Sciatic nerve (tissue), 2 donors: ENCODE measurements at places on chromosomes 16 and 17.

DNA sequence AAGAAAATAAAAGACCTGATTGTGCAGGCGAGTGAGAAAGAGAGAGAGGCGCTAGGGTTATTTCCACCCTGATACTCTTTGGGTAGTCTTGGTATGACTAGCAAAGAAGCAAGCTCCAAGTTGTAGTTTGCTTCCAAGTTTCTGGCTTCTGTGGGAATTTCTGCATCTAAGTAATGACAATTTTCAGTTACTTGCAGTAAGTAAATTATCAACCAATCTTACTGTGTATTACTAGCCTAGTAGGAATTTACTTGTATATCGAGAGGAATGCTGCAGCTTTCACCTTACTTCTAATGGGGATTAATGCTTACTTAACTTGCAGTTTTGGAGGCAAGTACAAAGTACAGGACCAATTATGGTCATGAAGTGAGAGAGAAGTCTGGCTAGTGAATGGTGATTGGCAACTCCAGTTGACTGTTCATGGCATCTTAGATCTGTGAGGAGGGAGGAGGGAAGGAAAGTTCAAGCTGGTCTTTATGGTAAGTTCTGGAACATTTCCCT lies 31.9 kb downstream of the TENT4B start:
- no peak for DNase-seq

GRCh38 chr16:3413730-3414379 lies 12.8 kb downstream of the ZNF174 start:
- no peak for DNase-seq

DNA sequence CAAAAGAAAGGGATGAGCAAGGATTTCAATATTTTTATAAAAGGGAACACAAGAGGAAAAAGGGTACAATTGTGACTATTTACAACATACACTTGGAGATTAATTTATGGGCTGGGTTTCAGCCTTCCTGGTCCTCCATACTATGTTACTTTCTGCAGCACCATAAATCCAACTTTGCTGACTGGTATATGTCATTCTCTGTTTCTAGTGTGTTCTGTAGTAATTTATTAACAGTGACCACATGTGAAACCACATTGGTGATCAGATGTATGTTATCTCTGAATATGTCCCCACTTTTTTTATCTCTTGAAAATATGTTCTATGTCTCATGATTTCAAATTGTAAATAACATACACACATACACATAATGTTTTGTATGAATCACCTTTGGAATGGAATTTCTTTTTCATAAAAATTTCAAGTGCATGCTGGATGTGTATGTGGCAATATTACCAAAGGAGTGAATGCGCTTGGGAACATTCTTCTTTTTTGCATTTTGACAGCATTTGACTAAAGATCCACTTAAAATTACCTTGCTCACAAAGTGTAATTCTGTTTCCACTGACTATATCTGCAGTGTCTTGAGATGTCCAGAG lies 2.9 kb upstream of the LYRM9 start:
- no peak for DNase-seq

DNA sequence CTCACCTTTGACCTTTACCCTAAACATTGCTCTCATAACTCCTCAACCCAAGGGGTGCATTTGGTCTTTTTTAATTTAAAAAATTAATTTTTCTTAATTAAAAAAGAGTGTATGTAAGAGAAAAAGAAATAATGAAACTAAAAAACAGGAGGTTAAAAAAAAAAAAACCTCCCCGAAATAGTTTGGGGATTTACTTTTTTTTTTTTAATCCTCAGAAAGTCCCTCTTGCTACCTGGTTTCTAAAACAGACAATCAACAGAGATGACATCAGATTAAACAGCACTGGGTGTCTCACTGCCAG lies 301.3 kb downstream of the SOX9 start:
- DNase-seq: no peak

GRCh38 chr17:61862105-61862574 lies 1.2 kb downstream of the BRIP1 start:
- DNase-seq: no peak

- DNase-seq: no peak
Observed at GRCh38 chr17:69997332-69997731, 77.7 kb upstream of the KCNJ16 start.

DNA sequence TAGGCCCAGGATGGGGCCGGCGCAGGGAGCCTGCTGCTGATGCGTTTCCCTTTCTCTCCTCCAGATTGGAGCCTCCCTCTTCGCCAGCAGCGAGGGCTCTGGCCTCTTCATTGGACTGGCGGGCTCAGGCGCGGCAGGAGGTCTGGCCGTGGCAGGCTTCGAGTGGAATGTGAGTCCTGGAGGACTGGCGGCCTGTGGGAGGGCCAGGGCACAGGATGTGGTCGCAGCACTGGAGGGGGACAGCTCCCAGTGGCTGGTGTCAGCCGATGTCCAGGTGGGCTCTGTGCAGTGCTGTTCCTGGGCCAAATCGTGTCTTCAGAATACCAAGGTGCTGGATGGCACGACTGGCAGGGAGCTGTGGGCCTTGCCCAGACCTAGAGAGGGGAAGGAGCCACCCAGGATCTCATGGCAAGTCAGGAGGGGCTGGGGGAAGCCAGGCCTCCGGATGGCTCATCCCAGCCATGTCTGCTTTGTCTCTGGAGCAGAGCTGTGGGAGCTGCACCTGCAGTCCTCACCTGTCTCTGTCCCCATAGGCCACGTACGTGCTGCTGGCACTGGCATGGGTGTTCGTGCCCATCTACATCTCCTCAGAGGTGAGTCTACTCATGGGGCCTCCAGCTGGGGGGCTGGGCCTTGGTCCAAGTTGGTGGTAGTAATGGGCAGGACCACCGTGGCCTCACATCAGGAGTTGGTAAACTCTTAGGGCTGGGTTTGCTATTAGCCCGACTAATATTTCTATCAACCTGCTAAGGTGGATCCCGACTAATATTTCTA lies 7.3 kb downstream of the SLC5A10 start:
- DNase-seq: no peak

DNA sequence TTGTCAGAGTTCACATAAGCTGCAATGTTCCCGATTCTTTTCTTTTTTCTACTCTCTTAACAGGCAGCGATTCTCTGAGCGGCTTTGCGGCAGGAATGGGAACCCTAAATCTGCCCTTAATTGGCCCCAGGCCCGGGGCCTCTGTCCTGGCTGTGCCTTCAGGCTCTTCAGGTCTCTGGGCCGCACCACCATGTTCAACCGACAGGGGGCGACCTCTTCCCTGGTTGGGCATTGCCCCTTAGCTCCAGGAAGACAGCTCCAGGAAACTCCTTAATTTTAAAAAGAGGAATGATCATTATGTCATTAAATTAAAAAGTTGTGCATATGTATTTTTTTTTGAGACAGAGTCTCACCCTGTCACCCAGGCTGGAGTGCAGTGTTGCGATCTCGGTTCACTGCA lies 20.3 kb downstream of the CACNG5 start:
- no peak for DNase-seq

- DNase-seq: peak; percentile 49
Observed at GRCh38 chr16:85845266-85845665, 45.8 kb downstream of the COX4I1 start.

GRCh38 chr17:64147110-64148016 lies 17.4 kb upstream of the ERN1 start:
- no peak for DNase-seq

DNA sequence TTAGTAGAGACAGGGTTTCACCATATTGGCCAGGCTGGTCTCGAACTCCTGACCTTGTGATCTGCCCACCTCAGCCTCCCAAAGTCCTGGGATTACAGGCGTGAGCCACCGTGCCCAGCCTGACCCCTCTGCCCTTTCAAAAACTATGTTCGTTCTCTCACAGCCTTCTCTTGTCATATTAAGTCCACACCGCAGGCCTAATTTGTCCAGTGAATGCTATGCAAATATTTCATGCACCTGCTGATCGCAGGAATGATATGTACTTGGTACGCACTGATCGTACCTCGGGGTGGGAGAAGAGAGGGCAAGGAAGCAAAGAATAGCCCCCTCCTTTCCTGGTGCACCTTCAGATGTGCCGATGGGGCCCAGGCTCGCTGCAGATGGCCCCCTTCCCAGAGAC lies 3.0 kb upstream of the BIRC5 start:
- DNase-seq: no peak

GRCh38 chr16:88737298-88738150 lies 31.2 kb downstream of the CTU2 start:
- DNase-seq: peak; percentile 79

DNA sequence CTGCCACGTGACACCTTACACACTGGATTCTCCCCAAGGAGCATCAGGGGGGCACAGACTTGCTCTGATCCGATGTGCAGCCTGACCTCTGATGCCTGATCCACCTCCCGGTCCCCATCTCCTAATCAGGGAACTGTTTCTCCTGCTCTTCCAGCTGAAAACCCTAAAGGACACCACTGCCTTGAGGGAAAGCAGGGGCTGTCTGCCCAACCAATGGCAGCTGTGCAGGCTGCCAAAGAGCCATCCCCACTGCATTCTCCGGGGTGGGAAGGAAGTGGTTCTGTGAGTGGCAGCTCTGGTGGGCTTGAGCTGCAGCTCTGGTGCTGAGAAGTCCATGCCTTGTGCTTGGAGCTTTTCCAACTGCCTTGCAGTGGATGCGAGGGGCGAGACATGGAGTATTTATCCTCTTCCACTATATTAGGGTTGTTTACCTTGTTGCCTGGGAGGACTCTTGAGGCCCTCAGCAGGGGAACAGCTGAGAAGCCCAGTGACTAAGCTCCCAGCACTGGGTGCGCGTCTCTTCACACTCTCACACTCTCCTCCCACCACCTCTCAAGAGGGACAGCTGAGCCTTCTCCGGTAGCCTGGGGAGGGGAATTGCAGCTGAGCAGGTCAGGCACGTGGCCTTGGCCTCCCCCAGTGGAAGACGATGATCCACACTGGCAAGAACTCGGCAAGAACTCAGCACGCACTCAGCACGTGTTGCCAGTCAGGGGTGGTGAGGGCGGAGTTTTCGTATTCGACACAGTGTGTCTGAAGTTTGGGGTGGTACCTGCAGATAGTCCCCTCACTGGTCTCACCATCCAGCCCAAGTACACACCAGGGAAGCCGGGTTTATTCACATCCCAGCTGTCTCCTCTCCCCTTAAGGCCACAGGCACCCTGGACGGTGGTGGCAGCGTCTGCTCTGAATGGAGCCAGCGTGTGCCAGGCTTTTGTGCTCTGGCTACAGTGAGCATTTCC lies 21.1 kb upstream of the SPATA32 start:
- no peak for DNase-seq

GRCh38 chr17:72603420-72604242 lies 482.8 kb downstream of the SOX9 start:
- no peak for DNase-seq

DNA sequence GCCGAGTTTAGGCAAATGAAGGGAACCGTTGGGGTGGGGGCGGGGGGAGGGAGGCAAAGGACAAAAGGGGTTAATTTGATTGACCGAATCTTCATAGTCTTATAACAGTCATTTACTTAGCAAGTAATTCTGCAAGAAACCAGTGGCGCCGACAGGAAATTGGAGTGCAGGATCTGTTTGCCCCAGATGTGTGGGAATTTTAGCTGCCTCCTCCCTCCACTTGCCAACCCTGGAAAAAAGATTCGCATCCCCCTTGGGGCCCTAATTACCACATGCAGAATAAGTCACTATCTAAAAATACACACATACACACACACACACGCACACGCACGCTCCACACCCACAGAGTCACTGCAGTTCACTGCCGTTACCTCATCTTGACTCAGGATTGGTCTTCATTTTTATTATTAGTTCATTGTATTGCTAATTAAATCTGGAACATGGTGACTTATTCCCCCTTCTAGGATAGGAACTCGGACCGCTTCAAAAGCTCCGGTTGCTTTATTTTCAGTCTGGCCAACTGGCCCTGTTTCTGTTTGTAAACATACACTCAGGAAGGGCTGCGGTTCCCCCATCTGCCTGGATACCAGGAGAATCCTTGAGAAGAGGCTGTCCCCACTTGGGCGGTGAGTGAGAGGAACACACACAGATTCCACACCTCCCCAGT lies 241.6 kb upstream of the SALL1 start:
- DNase-seq: peak; percentile 54

DNA sequence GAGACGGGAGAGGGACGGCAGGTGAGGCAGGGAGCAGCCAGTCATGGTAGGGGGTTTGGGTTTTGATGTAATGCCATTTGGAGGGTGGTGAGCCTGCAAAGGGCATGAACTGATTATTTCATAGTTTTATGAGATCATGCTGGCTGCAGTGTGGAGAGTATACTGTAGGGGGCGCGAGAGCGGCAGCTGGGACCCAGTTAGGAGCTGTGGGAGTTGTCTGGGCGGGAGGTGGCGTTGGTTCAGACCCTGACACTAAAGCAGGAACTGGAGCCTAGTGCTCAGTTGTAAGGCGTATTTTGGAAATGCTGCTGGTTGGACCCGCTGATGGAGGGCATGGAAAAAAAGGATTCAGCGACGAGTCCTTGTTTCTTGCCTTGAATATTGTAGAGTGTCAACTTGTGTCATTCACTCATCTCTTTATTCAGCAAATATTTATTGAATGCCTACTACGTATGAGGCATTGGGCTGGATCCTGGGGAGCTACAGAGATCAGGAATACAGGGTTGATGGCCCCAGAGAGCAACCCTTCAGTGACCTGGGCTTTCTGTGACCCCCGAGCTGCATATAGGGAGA lies 23.7 kb upstream of the KDM8 start:
- peak; percentile 90 for DNase-seq

DNA sequence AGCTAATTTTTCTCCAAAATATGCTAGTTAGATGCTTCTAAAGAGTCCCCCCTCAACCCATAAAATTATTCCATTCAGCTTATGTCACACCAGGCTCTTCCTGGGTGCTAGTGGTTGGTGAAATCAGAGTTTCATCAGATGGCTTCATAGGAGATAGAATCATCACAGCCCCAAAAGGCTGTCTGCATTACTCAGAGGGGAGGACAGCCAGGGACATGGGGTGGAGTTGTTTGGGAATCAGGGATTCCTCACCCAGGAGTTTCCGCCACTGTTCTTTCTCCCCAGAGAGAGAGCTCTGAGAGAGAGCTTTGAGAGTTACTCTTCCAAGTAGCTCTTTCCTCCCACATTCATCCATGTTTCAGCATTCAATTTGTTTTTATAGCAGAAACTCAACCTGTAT lies 288 bp upstream of the KRT34 start:
- no peak for DNase-seq

- DNase-seq: no peak
Observed at GRCh38 chr16:14284930-14285512, 213.9 kb downstream of the MRTFB start.

GRCh38 chr16:66376114-66376513 lies 9.6 kb downstream of the CDH5 start:
- no peak for DNase-seq

- DNase-seq: no peak
Observed at GRCh38 chr16:29744541-29745101, 1.2 kb downstream of the C16orf54 start.
